Daoy (cell line): ENCODE measurements at places on chromosomes 4 and X.

- no peak for DNase-seq
Observed at GRCh38 chrX:103066606-103067005, 2.6 kb upstream of the BEX1 start.

DNA sequence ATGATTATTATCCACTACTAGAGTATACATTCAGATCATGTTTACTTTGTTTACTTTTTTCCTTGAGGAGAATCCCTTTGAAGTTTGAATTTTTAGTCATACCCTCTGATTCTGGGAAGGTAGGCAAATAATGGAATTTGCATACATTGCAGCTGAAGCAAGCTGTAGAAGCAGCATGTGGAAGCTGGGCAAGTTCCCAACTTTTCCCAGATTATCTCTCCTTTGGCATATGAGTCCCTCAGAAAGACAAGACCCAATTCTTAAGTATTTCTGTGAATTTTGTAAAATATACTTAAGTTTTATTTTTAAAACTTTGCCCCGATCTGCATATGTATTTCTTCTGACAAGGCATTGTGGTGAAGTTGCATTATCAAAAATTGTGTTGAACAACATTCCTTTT lies 94.9 kb downstream of the CNKSR2 start:
- DNase-seq: no peak

DNA sequence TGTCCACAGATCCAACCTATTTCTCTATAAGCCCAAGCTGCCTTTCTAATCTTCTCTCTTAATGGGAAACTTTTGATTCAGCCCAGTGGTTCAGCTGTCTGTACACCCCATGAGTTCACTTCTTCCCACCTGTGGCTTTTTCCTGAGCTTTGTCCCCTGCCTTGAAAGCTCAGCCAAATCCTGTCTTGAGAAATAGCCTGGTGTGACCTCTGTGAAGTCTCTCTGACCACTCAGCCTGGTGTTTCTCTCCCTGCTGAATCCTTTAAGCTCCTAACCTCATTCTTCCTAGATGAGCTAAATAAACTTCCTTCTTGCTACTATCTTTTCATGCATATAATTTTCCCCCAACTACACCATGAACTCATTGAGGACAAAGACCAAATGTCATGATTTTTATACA lies 15.2 kb upstream of the HERC5 start:
- DNase-seq: no peak

DNA sequence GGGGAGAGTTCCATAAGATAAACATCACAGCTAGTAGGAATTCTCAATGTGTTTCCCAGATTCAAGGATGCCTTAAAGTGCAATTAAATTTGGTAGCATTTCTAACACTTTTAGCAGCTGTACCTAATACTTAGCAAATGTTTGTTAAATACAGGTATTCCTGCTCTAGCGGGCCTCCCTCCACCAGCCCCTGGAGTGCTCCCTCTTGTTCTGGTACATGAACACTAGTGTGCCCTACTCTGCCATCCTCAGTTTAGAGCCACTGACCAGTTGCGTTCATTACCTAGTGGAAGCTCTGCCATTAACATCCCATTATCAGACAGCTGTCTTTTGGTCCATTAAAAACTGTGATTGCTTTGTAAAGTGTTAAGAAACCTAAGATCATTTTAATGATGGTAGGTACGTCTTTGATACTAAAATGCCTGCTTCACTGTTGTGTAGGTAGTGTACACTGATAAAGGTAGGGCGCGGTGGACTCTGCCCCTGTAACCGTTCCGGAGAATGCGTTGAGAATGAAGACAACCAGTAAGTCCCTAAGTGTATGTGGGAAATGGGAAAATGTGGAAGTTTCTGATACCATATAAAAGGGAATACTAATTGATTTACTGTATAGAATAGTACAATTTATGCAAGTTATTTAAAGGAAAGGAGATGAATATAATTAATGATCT lies 21.7 kb downstream of the KIAA0232 start:
- DNase-seq: no peak

DNA sequence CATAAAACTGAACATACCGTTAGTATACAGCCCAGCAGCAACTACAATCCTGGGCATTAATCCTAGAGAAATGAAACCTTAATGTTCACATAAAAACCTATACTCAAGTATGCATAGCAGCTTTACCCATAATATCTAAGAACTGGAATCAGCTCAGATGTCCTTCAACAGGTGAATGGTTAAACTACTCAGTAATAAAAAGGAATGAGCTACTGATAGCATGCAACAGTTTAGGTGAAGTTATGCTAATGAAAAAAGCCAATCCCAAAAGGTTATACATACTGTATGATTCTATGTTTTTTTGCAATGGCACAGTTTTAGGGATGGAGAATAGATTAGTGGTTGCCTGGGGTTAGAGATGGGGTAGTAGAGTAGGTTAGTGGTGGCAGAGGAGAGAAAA lies 9.3 kb downstream of the HTT start:
- DNase-seq: no peak

- peak; percentile 2 for DNase-seq
Observed at GRCh38 chr4:172683021-172683420, 485.6 kb upstream of the GALNT7 start.

- peak; percentile 6 for DNase-seq
Observed at GRCh38 chr4:84971319-84971932, 4.9 kb upstream of the WDFY3 start.

DNA sequence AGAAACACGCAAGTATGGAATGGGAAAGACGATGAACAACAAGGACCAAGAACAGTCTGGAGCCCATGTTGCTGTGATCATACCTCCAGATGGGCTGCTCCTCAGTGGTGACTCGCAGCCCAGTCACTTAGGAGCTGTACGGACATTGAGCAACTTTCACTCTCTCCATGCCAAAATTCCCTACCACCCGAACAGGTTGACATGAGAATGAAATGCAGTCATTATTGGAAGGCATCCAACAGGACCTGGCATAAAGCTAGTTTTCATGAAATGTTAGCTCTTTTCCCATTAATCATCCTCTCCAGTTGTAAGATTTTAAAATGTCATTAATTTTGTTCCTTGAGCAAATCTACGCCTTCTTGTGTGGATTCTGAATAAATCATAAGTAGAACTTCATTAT lies 82.7 kb upstream of the GPM6B start:
- peak; percentile 60 for DNase-seq

GRCh38 chr4:138112389-138112788 lies 129.8 kb downstream of the SLC7A11 start:
- DNase-seq: no peak

DNA sequence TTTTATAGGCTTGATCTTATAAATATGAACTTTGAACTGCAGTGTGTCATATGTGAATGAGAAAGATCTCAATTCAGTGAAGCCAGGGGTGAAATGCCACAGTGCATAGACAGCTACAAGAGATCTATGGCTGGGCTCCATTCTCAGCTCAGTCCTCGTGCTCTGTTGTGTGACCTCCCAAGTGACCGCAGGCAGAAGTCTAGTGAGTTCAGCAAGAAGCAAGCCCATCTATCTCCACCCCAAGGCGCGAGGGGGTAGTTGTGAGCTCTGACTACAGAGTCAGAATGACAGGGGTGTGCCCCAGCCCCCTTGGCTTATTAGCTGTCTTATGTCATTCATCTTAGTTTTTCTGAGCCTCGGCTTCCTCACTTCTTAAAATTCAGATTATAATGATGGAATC lies 378.3 kb downstream of the FBXW7 start:
- no peak for DNase-seq

GRCh38 chrX:20519146-20519545 lies 252.4 kb upstream of the RPS6KA3 start:
- no peak for DNase-seq

- no peak for DNase-seq
Observed at GRCh38 chrX:2824886-2825285, 3.8 kb upstream of the GYG2 start.

GRCh38 chr4:154044108-154044531 lies 255.2 kb upstream of the SFRP2 start:
- no peak for DNase-seq

DNA sequence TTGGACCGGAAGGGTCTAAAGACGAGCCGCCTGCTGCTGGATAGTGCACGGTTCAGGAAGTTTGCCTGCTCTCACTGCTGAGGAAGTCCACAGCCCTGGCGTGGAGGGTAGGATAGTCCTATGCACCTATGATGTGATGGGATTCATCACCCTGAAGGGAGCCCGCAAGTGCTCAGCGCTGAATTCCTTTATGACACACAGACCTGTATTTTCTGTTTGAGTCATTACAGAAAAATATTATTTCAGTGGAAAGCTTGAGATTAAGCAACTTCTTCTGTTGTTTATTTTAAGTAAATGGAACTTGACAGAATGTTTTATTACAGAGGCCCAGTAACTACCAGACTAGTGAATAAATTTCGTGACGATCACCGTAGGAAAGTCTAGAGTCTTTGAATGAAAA lies 123.2 kb downstream of the TRIML1 start:
- DNase-seq: peak; percentile 47

- DNase-seq: no peak
Observed at GRCh38 chr4:141425124-141425523, 204.4 kb downstream of the ZNF330 start.

DNA sequence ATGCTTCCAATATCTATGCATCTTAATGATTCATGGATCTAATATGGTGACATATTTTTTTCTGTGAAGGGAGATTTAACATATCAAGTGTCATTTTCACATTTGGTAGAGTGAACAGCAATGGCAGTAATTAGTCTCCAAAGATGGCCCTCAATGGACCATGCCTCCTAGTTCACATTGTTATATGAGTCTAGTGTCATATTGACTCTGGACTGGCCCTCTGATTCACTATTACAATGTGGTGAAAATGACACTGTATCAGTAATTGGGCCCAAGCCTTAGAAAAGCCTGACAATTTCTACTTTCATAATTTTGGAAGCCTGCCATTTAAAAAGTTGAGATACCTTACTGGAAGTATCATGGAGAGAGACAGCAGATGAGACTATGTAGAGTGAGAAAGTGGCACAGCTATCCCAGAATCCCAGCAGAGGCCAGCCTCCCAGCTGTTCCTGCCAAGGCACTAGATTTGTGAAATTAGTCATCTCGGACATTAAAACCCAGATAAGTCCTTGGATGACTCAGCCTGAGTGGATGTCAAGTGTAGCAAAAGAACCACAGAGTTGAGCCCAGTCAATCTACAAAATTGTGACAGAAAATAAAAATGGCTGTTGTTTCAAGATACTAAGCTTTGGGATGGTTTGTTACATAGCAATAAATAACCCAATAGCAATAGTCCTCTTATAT lies 68.4 kb downstream of the ARHGEF38 start:
- DNase-seq: peak; percentile 69

DNA sequence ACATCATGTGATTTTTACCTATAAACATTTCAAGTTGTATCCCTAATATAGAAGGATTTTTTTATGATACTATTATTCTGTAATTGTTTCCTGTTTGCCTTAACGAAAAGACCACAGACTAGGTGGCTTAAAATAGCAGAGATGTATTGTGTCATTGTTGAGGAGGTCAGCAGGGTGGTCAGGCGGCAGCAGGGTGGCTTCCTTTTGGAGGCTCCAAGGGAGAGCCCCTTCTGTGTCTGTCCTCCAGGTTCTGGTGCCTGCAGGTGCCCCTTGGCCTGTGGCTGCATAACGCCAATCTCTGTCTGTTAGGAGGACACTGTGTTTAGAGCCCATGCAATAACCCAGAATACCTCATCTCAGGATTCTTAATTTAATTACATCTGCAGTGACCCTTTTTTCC lies 118.1 kb downstream of the TBL1X start:
- no peak for DNase-seq

- DNase-seq: no peak
Observed at GRCh38 chr4:38084877-38085711, 124.9 kb downstream of the PTTG2 start.

GRCh38 chr4:147741190-147741788 lies 9.4 kb downstream of the ARHGAP10 start:
- DNase-seq: no peak

DNA sequence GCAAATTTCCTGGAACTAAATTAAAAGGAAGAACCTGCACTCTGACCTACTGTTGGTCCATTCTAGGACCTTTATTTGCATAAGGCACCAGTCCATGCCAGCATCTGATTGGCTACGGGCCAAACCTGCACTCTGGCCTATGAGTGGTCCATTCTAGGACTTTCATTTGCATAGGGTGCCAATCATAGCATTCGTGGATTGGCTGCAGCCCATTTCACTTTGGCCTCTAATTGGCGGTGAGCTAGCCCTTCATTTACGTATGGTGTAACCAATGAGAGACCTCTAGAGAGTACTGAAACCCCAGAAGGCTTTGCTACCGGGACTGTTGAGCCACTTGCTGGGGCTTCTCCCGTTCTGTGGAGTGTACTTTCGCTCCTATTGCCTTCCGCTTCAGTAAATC lies 6.1 kb upstream of the RNF175 start:
- no peak for DNase-seq

GRCh38 chr4:10124167-10124930 lies 7.8 kb upstream of the WDR1 start:
- no peak for DNase-seq

GRCh38 chr4:109803924-109804571 lies 2.2 kb upstream of the CFI start:
- peak; percentile 30 for DNase-seq

DNA sequence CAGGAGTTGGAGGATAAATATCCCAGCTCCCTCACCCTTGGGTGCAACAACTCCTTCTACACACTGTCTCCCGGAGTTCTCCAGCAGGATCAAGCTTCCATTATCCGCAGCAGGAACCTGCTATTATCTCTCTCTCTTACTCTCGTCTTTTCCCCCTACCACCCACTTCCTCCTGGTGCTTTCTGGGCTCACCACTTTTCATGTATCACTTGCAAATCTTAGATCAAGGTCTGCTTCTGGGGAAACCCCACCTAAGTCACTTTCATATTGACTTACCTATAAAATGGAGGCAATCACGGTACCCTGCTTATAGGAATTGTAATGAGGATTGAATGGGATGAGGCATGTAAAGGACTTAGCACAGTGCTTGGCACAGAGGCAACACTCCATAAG lies 589.5 kb downstream of the BCOR start:
- no peak for DNase-seq

- no peak for DNase-seq
Observed at GRCh38 chr4:66373268-66373667, 703.0 kb upstream of the EPHA5 start.

- no peak for DNase-seq
Observed at GRCh38 chr4:169849456-169849855, 91.7 kb upstream of the HPF1 start.

DNA sequence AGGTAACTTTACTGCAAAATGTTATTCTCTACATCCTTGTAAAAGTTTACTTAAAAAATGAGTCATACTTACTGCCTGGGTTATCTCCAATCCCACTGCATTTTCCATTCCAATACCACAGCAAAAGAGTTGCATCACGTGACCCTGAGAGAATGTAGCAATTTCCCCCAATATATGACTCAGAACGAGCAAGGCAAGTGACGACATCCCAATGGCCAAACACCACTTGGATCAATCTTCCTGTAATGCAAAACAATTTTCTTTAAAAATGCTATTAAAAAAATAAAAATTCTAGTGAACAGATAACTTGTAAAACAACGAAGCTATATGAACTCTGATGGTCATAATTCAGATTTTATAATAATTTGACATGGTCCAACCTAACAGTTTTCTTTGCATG lies 224.3 kb downstream of the DCLK2 start:
- DNase-seq: peak; percentile 66

GRCh38 chr4:77065382-77065781 lies 10.4 kb downstream of the CCNI start:
- DNase-seq: no peak

GRCh38 chrX:142089193-142089592 lies 115.9 kb downstream of the MAGEC2 start:
- peak; percentile 3 for DNase-seq
